ENCODE measurements at places on chromosomes 1 and 21.

- DNase-seq: no peak
Measured at GRCh38 chr1:85062425-85063026, 14.2 kb upstream of the MCOLN3 start.

GRCh38 chr1:67889953-67890567 lies 56.8 kb upstream of the GNG12 start:
- no peak for DNase-seq

GRCh38 chr1:192506741-192507155 lies 68.8 kb upstream of the RGS1 start:
- no peak for DNase-seq

GRCh38 chr1:163772246-163772645 lies 450.5 kb downstream of the NUF2 start:
- no peak for DNase-seq

DNA sequence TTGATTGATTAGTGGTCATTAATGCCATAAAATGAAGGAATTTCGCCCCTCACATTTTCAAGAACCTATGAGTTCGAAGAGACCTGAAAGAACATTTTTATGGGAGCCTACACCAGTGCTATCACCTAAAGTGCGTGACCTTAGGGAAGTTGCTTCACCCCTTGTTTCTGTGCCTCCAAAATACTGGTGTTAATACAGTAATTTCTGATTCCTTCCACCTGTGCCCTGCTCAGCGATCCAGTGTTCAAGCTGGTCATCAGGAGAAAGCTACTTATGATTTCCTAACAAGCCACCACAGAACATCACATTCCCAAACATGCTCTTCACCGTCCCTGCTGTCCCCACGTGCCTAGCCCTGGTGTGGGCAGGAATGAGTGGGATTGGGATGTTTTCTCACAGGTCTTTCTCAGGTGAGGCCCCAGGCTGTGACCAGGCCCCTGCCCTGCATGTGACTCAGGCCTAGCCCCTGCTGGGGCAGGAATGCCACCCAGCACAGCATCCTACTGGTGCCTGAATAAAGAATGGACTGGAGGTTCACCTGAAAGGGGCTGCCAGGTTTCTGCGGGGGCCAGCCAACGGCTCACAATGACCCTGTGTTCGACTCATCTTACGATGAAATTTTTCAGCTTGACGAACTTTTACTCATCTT lies 60.3 kb downstream of the CD247 start:
- no peak for DNase-seq

GRCh38 chr1:79745929-79746328 lies 739.4 kb upstream of the ADGRL4 start:
- no peak for DNase-seq

DNA sequence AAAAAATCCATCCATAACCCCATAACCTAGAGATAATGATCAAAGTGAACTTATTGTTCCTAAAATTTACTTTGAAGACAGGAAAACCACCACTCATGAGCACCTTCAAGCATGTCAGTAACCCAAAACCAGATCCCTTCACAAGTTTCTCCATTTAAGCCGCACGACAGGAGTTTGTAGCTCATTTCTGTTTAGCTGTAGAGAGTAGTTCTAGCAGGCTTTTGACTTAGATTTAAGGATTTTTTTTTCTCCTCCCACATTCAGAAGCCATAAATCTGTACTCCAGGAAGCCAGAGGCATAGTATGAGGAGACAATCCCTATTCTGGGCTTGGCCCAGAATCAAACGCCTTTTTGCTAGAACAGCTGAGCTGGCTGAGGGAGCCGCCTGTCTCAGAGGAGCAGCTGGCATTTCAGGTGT lies 25.6 kb downstream of the TOMM20 start:
- no peak for DNase-seq

DNA sequence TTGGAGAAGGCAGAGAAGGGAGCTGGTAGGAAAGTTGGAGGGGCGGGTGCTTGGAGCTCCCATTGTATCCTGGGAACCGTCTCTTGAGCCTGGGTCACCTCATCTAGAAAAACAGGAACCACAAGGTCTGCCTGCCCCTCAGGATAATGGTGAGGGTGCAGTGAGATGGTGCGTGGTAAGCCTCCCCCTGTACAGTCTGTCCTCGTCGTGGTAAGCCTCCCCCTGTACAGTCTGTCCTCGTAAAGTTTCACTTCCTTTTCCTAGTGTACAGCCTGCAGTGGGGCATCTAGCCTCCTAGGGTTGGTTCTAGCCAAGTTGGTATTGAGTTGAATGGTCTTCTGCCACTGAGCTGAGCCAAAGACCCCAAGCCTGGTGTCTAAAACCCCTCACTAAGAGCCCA lies 66.5 kb upstream of the IGSF21 start:
- no peak for DNase-seq

- no peak for DNase-seq
Measured at GRCh38 chr1:44273560-44274350, 60.5 kb downstream of the DMAP1 start.

DNA sequence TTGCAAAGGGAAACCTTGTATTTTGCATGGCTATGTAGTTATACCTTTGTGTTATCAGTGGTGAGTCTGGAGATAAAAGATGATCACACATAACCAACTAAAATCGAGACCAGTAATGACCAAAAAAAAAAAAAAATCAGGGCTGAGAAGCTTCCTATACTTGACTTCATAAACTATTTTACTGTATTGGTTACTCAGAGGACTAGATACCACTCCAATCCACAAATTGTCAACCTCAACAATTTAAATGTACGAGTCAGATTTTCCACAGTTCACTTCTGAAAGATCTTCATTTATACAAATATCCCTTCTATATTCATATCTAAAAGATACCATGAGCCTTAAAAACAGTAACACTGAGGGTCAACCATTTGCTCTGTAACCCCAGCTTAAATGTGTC lies 71.7 kb downstream of the NRIP1 start:
- DNase-seq: no peak

DNA sequence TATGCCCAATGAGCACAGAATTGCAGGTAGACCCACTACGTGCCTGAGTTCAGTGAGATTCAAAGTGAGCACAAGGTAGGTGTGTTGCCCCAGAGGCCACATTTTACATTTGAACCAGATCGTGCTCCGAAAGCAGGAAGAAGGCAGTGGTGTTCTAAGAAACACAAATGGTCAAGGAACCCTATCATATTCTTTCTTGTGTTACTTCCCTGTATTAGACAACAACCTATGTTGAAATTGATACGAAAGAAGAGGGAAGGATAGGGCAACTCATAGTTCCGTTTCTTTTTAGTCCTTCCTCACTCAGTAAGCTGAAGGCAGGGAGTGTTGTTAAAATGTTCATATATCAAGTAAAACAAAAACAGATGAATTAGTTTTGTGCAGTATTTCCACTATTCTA lies 33.9 kb downstream of the OLFML2B start:
- no peak for DNase-seq

DNA sequence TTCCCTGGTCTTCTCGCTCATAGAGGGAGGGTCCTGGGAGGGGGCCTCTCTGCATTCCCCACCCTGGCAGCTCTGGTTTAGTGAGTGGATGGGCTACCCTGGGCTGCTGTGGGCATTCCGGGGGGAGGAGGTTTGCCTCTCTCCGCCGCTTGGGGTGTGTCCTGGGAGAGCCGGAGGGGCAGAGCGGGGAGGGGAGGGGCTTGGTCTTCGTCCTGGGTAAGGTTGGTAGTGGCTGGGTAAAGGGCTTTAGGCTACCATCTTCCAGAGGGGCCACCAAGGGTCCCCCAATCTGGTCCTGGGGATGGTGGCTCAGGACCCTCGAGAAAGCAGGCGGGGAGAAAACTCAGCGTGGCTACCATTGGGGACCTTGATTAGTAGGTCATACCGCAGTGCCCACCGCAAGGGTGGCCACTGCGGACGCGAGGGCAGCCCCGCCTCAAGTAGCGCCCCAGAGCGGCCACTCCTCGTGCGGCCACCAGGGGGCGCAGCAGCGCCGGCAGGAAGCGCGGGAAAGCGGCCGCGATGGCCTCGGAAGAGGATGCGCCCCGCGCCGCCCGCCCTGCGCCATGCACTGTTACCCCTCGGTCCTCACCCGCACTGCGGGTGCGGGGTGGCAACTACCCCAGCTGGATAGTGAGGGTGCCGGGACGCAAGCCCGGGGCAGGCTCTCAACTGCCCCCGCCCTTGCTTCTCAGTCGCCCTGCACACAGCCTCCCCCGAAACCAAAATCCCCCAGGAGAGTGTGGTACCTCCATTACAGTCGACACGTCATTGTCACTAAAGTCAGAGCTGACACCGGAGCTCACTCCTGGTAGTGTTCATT lies 44.1 kb upstream of the SLC25A33 start:
- DNase-seq: peak; percentile 45

- DNase-seq: no peak
Measured at GRCh38 chr1:73784026-73784425, 413.9 kb downstream of the LRRIQ3 start.

DNA sequence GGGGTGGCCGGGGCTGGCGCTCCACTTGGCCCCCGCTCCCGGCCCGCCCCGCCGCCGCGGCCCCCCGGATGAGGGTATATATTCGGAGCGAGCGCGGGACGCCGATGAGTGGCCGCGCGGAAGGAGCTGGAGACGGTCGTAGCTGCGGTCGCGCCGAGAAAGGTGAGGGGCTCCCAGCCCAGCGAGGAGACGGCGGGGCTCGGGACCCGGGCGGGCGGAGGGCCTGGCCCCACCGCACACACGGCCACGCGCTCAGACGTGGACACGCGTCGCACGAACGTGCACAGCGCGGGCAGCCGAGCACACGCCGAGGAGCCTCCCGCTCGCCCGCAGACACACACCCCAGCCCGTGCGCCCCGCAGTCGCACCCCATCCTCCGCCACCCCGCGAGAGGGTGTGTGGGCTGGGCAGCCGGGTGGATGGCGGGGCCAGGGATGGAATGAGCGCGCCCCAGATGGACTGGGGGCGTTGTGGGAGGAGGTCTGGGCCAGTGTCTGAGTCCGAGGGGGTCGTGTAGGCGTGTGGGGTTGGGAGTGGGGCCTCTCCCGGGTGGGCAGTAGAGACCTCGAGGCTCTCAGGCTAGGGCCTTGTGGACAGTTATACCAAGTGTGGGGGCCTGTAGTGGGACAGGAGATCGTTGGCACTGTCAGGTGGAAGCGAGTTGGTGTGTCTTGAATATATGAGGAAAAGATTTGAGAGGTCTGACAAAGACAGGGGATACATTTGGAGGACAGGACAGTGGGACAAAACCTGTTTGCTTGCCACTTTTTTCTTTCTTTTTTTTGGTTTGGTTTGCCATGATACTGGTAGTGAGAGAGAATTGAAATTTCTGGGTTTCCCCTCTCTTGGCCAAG lies at the start of gene UAP1:
UAP1 (plus strand) TSS at position 107 of the 854 bp plus-strand sequence. CDS start 4,347 bp downstream, outside the sequence.
- no peak for DNase-seq

- DNase-seq: no peak
Measured at GRCh38 chr1:63746129-63746864, 27.5 kb upstream of the ROR1 start.

DNA sequence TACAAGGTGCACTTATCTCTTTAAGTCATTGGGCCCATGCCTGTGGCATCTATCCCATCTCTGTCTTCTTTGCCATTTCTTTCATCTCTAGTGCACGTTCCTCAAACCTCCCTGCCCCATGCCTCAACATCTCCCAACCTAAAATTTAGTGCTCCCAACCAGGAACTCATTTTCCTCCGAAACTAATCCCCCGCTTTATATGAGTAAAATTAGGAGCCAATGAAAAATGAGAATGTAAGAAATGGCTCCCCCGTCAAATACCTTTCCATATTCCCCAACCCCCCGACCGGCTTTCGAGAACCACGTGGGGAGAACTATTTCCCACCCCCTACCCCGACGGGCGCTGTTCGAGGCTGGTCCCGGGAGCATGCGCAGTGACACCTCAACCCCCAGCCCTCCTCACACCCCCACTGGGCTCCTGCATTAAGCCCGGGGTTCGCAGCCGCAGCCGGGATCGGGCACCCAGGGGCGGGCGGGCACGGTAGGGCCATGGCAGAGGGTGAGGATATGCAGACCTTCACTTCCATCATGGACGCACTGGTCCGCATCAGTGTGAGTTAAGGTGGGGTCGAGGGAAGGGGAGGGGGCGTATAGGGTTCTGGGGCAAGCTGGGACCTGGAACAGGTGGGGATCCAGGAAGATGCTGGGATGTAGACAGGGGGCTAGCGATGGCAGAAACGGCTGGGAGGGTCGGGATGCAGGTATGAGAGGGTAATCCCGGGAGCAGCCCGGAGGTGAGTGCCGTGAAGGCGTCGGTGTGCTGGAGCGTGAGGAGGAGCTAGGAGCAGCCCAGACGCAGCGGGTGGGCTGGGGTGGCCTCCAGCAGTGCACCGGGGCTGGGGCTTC lies at the start of gene TRIM46:
TRIM46 (plus strand) TSS at position 372 of the 846 bp plus-strand sequence; CDS start at position 490, 118 bp downstream.
- DNase-seq: peak; percentile 42

- no peak for DNase-seq
Measured at GRCh38 chr1:228337711-228338520, 68.7 kb downstream of the TRIM11 start.

- DNase-seq: no peak
Measured at GRCh38 chr1:53084589-53084971, 22.6 kb downstream of the PODN start.

GRCh38 chr1:99062192-99062591 lies 57.5 kb upstream of the PLPPR5 start:
- DNase-seq: no peak

DNA sequence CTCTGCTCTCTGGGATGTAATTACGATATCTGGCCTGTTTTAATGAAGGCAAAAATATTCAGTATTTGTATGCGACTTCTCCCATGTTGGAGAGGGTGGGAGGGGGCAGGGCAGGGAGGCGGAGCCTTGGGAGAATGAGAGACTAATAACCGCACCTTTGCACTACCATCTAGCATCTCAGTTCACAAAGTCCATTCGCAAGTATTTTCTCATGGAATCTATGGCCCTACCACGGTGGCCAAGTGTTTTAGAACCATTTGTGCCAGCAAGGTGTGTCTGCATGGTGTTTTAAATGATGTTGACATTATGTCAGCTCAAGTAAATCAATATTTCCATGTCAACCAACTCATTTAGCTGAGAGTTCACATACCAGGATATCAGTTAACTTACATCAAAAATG lies 14.3 kb upstream of the BLACAT1 start:
- DNase-seq: no peak

DNA sequence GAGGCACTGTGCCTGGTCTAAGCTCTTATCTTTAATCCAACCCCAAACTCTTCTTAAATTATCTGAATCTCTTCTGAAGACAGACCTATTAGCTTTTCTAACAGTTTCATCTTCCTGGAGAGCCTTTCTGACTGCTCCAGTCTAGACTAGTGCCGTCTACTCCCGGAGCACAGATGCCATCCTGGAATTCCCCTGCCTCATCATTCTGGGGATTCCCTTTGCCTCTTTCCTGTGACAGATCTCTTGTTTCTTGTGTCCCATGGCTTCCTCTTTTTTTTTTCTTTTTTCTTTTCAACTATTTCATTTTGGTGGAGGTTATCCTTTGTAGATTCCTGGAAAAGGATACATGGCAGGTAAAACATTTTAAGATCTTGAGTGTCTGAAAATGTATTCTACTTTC lies 11.7 kb downstream of the SEMA4A start:
- no peak for DNase-seq

- no peak for DNase-seq
Measured at GRCh38 chr1:177328251-177328650, 157.5 kb downstream of the BRINP2 start.

- no peak for DNase-seq
Measured at GRCh38 chr1:220514256-220514655, 13.7 kb upstream of the MARK1 start.

All from stimulated activated CD8-positive, alpha-beta memory T cell treated with anti-CD3 and anti-CD28 coated beads, Interleukin-4, amount 100 ng/mL, for 1 hour (primary cell).